ENCODE measurements at places on chromosomes 4 and X.

DNA sequence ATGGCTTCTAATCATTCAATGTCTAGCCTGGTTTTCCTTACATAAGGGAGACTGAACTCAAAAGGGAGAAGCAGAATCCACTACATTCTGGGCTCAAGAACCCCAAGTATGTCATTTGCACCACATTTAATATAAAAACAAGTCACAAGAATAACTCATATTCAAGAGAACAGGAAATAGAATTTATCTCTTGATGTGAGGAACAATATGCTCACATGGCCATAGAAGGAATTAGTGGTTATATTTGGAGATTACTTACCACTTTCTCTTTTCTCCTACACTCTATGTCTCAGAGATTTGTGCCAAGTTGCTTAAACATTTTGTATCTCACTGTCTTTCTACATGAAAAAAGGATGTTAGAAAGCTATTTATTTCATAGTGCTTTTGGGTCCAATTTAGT lies 922.6 kb upstream of the PABPC4L start:
- no peak for DNase-seq

GRCh38 chr4:101870874-101871273 lies 80.3 kb downstream of the BANK1 start:
- no peak for DNase-seq

GRCh38 chr4:114729068-114729738 lies 130.6 kb downstream of the UGT8 start:
- DNase-seq: no peak

DNA sequence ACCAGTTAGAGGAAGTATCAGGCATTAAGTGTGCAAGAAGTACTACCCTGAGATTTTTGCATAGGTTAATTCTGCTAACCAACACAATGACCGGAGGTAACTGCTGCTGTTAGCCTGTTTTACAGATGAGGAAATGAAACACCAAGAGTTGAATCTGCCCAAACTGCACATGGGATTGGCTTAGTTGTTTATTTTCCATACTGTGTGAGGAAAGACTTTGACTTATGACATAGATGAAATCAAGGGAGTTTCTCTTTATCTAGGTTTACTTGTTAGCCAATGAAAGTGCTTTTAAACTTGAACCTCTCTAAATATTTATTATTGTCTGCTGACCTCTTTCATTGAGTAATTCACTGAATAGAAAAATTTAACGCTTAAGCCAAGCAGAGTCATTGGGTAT lies 10.3 kb downstream of the GUCY1B1 start:
- DNase-seq: no peak

- DNase-seq: no peak
Measured at GRCh38 chrX:84335121-84335520, 147.1 kb upstream of the RPS6KA6 start.

DNA sequence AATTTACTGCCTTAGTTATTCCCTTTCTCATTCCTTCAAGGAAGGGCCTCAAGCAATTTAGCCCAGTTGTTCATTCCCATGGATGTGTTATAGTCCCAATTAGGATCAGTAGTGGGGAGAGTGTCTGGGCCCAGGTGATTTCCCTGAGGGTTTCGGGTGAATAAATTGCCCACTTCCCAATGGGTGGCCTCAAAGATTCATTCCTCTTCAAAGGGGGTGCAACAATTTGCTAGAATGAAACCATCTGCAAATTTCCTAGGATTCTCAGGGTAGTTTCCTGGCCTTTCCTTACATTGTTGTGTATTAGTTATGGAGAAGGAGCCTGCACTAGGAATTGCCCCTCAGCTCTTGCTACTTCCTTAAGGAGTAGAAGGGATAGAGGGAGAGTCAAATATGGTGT lies 6.3 kb upstream of the AREG start:
- DNase-seq: no peak

- DNase-seq: no peak
Measured at GRCh38 chrX:16853537-16853936, 16.6 kb downstream of the RBBP7 start.

GRCh38 chr4:166274775-166275174 lies 401.7 kb downstream of the TLL1 start:
- no peak for DNase-seq

DNA sequence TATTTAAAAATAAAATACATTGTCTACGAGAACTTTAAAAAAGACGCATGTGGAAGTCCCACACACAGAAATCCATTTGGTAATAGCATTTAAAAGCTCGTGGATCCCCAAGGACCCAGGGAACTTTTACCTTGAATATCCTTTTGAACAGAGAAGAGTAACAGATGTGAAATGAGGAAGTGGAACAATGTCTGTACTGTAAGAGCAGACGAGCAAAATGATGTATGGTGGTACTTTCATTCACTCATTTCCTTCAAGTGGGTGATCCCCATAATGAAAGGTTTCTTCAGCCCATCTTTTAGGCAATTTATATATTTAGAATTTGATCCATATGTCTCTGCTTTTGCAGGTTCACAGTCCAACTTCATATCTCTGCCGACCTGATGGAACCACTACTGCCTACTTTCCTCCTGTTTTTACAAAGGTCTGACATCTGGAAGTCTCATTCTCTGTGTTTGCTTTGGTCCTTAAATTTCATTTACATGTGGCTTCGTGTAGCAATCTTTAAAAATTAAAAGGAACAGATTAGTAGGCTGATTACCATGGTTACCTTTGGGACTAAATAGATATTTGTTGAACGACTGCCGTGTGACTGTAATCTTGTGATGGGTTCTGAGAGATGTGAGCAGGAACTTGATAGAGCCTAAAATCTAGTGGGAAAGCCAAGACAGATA lies 188.4 kb downstream of the PALLD start:
- DNase-seq: no peak

DNA sequence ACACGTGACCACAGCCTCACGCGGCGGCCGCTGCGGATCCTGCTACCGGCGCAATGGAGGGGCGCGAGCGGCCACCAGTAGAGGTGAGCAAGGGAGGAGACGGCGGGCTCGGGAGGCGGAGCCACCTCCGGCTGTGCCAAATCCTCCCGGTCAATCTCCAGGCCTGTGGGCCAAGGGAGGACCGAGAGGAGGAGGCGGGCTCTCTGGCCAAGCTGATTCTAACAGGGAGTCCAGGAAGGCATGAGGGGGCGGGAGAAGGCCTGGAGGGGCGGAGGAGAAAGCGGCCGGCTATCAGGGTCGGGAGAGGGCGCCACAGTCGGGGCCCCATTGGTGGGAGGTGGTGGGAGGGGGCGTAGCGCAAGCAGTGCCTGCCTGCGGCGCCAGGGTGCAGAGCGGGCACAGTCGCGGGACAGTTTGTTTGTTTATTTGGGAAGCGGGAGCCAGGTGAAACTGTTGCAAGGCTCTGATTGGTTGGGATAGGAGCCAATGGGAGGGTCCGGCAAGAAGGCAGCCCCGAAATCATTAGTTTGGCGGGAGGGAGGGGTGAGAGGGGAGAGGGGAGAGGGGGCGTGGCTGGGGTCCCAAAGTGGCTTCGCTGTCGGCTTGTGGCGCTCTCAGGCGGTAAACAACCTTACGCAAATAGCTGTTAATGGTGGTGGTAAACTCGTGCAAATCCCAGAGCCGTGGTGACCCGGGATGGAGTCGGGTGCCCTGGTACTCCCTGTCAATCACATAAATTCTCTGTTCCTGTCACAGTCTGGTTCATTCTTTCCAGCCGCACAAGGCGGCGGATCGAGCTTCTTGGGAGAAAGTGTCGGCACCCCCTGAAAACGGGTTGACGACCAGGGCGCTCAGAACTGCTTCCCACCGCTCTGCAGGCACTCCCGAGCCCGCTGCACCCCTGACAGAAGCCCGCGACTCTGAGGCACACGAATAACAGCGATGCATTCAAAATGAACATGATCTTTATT lies at the start of gene IRS4:
Gene IRS4 (minus strand): TSS at position 55 of the 971 bp plus-strand sequence.
- DNase-seq: no peak

DNA sequence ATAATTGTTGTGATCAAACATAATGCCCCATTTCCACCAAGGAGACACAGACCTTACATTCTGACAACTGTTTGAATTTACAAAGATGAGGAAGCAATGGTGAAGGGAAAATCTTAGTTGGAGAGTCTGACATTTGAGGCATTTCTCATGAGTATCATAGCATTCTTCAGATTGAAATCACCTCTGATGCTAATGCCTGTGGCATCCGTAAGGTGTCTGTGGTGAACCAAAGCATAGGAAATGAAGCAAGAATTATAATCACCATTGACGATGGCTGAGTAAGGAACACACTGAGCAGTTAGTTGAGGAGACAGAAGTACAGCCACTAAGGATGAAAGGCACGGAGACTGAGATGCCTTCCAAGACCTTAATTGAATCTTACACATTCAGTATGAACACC lies 575.7 kb downstream of the TRIML1 start:
- DNase-seq: no peak

GRCh38 chr4:8642651-8643321 lies 50.2 kb downstream of the CPZ start:
- no peak for DNase-seq

DNA sequence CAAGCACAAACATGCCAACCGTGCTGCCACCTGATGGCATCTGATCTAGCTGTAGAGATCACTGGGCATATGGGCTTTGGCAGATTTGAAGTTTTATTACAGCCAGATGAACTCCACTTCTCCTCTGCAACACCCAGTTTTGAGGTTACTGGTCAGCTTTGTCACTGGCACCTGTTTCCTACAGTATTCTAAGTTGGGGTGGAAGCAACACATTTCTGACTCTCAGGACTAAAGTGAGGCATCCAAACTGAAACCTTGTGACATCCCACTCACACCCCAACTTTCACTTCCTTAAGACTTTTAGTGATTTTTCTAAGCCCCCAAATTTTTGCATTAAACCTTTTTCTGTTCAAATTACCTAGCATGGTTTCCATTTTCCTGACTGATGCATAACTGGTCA lies 115.1 kb upstream of the PCDH18 start:
- no peak for DNase-seq

DNA sequence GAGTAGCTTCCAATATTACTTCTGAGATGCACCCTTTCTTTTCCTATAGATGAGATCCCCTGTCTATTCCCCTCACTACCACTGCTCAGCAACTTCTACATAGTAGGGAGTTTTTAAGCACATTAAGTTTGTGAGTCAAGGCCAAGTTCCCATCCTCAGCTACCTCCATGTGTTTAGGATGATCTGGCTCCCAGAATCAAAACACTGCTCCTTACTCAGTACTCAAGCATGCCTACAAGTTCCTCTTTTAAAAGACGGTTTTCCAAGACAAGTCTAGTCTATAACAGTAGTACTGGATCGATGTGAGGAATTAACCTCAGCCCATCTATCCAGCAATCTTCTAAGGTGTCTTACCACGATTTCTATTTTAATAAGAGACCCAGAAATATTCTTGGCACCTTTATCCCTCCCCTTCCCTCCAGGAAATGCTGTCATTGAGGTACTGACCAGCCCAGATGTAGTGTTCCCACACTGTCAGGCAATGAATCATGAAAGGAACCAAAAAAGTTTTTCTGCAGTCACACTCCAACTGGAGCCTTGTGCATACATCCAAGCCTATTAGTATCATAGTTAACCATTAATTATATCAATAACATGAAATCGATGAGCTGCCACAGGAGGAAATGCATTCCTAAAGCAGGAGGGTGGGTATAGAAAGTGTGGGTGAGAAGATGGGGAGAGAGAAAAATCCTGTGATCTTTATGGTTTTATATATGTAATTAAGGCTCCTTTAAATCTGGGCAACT lies 29.6 kb downstream of the AREG start:
- DNase-seq: no peak

DNA sequence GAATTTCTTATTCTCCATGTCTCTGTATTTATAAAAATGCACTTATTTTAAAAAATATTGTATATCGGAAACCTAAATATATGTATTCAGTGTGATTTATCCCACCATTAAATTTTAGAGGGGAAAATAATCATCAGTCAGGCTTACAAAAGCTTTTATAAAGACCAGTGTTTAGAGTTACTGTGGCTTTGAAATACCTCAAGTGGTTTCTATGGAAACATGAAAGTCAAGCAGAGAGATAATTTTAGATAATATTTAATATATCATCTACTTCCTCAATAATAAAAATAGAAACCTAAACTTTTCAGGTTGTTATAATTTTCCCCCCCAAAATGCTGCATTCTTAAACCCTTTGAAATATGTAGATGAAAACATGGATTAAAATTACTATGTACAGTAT lies 332.9 kb upstream of the PITX2 start:
- DNase-seq: no peak

- no peak for DNase-seq
Measured at GRCh38 chr4:15295421-15296162, 132.2 kb upstream of the C1QTNF7 start.

- DNase-seq: no peak
Measured at GRCh38 chrX:153793291-153793690, 884 bp downstream of the IDH3G start.

DNA sequence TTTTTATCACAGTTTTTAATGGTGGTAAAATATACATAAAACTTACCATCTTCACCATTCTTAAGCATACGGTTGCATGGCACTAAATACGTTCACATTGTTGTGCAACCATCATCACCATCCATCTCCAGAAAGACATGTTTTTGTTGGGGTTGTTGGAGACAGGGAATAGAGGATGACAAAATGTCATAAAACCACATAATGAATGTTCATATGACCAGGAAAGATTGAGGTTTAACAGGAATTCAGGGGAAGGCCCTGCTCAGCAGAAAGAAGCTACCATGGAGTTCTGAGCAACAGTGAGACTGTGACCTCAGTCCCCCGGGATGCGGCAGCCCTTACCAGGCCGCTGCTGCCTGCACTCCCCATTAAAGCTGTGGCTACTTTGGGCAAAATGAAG lies 63.9 kb upstream of the TRIM2 start:
- no peak for DNase-seq

- DNase-seq: no peak
Measured at GRCh38 chr4:147093206-147093605, 147.5 kb upstream of the TTC29 start.

GRCh38 chr4:111120191-111120590 lies 497.3 kb upstream of the PITX2 start:
- no peak for DNase-seq

GRCh38 chr4:7903791-7904516 lies 35.7 kb downstream of the AFAP1 start:
- DNase-seq: no peak

- DNase-seq: peak; percentile 51
Measured at GRCh38 chrX:150362599-150363481, at the start of gene MAMLD1. Gene MAMLD1 (plus strand): TSS chrX:150363317. CDS start chrX:150445517, 82,200 bp downstream.

DNA sequence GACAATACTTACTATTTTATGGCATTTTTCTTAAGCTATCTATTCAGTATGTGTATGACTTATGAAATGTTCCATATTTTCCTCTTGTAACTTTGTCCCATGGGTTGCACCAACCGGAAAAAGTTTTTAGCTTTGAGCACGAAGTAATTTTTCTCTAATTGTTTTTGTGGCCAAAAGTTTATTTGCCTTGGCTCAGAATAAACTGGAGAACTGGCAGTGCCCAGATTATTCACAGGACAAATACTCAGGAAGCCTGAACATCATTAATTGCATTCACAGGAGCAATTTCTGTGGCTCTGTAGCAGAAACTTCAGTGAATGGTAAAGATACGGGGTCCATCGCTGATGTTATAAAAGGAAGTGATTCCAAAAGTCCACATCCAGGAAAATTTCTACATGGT lies 184.5 kb downstream of the ARHGAP10 start:
- DNase-seq: no peak

GRCh38 chr4:98447648-98448047 lies 186.5 kb downstream of the RAP1GDS1 start:
- DNase-seq: no peak

All from stimulated activated CD4-positive, alpha-beta T cell treated with anti-CD3 and anti-CD28 coated beads, Interleukin-4, amount 100 ng/mL, for 4 hours (primary cell).